Right lung (tissue), 10 donors: ENCODE measurements at places on chromosomes 3 and 15.

DNA sequence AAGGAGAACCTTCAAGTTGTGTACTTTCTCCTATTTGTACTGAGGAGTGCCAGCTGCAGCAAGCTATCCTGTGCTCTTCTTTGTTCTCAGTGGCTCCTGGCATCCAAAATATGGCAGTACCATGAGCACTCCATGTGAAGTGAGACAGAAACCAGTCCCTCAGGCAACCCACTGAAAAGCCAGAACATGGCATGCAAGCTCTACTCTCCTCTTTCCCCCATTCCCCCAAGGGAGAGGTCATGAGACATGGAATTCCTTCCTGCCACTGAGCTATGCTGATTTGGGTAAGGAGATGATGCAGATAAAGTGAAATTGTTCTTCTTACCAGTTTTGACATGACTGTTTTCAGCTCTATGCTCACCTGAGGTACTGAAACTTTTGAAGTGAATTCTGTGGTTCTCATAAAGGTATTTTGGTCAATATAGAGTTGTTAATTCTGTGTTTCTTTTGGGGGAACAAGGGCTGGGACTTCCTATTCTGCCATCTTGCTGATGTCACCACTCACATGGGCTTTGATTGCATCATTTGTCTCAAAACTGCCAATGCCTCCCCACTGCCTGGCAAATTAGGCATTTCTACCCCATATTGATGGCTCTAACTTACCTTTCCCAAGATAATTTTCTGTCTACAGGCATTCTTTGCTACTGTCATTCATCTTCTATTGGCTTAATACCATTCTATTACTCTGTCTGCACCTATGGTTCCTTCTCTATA, 22.8 kb upstream of the CEP152 start:
- DNase-seq, result no peak

DNA sequence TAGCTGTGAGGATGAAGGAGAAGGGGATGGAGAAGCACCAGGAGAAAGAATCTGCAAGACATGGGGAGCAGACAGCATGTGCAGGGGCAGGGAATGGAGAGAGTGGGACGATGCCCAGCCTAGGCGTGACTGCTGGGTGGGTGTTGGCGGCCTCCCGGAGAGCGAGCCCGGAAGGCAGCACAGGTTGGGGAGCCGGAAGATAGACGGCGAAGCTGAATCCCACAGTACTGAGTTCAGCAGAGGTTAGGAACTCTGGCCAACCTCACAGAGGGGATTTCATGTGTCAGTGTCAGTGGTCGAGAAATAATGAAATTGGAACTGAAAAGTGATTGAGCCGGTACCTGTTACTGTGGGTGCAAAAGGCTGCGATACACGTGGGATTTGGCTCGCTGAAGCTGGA, 55.2 kb downstream of the PXYLP1 start:
- DNase-seq, result no peak

DNA sequence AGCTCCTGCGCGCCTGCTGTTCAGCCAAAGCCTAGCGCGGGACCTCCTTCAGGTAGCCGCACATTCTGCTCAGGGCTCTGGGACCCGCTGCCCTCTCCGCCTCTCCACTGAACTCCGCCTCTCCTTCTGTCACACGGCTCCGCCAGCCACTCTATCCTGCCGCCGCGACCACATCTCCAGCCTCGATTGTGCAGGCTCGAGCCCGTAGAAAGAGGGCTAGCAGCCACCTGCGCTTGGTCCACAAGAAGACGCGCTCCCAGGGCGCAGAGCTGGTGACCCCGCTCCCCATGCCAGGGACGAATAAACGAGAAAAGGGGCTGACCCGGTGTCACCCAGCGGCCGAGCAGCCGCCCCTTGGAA, 1.1 kb upstream of the VIPR1 start:
- no peak for DNase-seq

GRCh38 chr15:87477737-87478686, 778.5 kb downstream of the NTRK3 start:
- DNase-seq, result peak; percentile 56

- DNase-seq, result peak; percentile 32
These were observed 58.6 kb upstream of the SLITRK3 start for GRCh38 chr3:165254812-165255211.

DNA sequence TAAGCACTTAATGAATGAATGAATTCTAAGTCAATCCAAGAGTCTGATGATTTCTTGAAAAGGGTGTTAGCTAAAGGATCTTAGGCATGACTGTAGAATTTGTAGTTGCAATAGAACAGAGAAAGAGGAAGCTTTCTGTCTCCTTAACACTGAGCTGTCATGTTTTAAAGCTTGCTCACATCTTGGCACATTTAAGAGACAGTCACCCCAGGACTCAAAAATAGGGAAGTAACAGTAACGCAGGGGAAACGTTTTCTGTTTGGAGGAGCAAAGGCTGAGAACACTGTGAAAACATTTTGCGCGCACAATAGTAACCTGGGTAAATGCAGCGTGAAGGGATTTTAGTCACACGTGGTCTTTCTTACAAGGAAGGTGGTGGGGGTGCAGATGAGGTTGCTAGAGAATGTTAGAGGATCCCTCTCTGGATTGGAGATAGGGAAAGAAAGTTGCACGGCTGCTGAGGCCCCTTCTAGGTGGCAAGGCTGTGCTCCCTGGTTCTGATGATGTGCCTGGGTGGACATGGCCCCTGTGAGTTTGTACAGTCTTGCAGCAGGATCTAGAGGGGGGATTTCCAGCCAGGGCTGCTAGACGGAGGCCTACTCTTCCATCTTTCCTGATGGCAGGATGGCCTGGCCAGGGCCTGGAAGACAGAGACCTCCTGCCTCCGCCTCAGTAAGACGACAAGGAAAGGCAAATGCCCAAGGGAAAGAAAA, 12.0 kb downstream of the STARD5 start:
- DNase-seq, result no peak

DNA sequence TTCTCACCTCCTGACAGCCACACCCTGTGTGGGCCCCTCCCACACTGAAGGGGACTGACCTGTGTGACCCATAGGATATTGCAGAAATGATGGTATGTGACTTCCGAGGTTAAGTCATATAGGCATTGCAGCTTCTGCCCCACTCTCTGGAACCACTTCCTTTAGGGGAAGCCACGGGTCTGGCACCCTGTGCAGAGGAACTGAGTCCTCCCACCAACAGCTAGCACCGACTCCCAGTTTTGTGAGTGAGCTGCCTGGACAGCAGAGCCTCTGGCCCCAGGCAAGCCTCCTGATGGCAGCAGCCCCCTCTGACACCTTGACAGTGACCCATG, 24.6 kb upstream of the SLC6A6 start:
- DNase-seq, result no peak

DNA sequence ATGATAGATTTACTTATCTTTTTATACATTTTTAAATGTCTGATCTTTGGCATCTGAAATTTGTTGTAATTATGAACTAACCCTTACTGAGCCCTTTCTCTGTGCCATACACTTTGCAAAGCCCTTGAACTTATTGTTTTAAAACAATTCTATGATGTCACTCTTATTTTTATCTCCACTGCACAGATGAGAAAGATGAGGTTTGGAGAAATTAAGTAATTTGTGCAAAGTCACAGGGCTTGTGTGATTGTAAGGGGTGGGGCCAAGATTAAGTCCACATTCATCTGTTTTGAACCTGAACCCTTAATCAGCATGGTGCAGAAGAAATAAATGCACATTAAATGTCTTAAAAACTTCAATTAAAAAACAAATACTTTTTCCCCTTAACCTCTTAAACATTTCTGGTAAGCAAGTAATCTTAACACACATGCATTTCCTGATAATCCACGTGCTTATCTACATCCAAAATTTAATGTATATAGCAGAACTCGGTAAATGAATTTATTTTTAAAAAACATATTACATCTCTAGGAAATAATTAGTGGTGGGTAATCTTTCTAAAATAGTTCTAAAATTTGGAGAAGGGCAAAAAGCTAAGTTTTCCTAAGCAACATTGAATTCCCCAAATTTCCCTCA, 189.8 kb upstream of the TBC1D5 start:
- DNase-seq, result no peak

GRCh38 chr3:37981348-37981664, 9.3 kb upstream of the VILL start:
- DNase-seq, result no peak

GRCh38 chr3:17986348-17986816, 244.0 kb upstream of the TBC1D5 start:
- DNase-seq, result no peak

- DNase-seq, result peak; percentile 5
These were observed 266.0 kb downstream of the VPS13C start for GRCh38 chr15:61794276-61794675.

GRCh38 chr3:122767540-122768372, 25.9 kb downstream of the HSPBAP1 start:
- DNase-seq, result no peak

DNA sequence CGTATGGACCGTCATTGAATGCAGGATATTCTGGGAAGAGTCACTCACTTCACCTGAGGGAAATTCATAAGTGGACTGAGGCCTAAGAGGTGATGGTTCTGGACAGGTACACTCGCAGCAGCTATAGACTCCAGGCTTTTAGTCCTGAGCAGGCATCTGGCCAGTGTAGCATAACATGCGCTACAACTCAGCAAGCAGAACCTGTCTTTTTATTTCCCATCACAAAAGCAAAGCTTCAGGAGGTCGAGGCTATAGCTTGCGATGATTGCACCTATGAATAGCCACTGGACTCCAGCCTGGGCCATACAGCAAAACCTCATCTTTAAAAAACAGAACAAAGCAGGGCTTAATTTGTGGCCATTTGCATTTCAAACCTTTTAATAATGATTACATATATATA, 185.8 kb downstream of the KCNH8 start:
- DNase-seq, result no peak

GRCh38 chr3:122184591-122184929, 1.1 kb downstream of the CASR start:
- no peak for DNase-seq

DNA sequence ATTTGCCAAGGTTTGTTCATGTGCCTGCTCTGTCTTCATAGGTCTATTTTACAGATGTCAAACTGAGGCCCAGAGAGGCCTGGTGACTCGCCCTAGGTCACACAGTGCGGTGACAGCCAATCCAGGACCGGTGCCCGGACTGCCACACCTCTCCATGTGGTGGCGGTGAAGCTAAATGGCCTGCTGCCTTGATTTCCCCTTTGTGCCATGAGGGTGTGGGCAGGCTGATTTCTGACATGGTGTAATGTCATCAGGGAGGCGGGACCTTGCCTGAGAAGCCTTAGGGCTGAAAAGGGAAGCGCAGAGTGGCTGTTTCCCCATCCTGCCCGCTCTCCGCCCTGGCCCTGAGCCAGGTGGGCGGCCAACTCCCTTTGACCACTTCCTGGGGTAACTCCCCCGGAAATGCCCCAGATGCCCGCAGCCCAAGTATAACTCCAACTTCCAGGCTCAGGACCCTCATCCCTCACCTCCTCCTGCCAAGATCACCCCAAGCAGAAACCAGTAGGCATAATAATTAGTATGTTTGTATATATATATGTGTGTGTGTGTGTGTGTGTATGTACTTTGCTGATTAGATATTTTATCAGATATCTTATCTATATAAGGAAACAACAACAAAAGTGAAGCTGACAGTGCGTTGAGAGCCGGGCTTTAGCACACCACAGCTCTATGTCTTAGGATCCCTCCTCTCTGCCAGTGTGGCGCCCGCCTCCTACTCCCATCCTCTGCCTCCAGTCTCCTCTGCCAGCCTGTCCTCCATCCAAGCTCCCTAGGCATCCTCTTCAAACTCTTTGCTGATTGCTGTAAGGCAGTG, 63.9 kb downstream of the IQSEC1 start:
- no peak for DNase-seq

DNA sequence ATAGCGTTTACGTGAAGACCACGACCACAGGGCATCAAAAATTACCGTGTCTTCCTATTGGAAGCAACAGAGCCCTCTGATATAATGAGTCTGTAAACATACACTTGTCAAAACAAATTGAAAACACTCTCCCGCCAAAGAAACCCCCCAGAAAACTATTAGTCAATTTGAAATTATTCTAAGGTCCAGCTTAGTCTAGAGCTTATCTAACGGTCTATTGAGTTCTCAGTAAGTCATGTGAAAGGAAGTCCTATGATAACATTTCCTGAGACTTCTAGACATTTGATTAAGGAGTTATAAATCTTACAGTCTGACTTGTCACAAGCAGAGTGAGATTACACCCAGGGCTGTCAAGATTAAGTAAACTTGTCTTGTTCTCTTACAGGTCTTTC, 356.3 kb downstream of the FOXP1 start:
- DNase-seq, result no peak

DNA sequence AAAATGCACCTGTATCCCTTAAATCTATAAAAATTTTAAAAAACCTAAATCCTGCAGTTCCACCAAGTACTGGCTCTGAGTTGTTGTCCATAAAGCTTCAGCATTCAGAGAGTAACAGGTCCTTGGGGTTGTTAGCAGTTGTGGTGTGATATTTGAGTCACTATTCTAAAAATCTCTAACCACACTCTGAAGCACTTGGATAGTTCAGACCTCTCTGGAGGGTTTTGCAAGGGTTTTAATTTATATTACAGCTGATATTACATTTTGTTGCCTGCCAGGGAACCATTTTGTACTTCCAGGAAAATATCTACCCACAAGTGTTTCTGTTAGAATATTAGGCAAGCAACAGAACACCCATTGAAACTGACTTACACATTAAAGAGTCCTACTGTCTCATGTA, 255.6 kb downstream of the TBL1XR1 start:
- DNase-seq, result no peak

DNA sequence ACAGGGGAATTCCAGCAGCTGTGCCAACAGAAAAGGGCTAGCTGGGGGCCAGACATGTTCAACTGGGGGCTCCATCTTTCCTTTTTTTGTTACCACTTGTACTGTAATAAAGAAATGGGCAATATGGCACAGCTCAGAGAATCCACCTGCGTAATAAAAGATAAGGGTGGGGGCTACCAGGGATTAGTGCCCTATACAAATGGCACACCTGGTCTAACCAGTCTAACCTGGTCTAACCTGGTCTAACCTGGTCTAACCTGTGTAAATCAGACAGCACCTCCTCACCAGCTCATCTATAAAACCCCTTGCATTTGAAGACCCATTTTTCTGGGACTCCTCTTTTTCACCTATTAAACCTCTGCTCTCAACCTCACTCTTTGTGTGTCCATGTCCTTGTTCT, 26.2 kb upstream of the CLDN16 start:
- DNase-seq, result no peak

DNA sequence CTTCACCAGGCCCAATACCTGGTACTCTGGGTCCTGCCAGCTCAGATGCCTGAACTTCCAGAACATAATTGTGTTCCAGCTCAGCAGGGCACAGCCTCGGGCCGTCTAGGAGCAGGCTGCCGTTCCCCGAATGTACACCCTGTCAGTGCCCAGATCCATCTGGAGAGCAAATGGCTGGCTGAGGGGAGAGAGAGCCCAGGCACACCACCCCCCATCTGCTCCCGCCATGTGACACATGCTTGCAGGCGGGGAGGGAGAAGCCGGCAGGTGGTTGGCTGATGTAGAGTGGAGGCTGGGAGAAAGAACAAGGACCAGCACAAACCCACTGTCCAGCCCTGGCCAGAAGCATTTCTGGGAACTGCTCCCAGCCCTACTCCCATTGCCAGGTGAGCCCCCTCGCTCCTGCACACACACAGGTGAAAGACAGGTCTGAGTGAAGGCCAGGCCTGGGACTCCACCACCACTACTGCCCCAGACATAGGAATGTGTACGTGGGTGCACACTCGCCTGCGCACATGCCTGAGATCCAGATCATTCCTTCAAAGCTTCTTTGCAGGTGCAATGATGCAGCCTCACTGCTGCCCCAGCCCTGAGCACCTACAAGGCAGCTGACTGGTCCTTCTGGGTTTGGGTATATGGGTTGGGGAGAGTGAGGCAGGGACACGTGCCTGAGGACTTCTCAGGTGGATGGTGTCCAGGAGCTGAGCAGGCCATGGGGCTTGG, 53.5 kb downstream of the SEMA5B start:
- DNase-seq, result no peak
